ENCODE measurements at places on chromosomes 16 and 17. TPM values are rescaled to one million over a fixed set of nuclear protein-coding genes. Genes with fewer than 3 reads are reported as not detected.

The EVPLL gene
- total RNA-seq: not detected

The TCAP gene
- total RNA-seq: 0.08 TPM

The TMEM238L gene
- not detected for total RNA-seq

The YBX2 gene
- total RNA-seq: 0.72 TPM

The FBF1 gene
- total RNA-seq: 12.0 TPM

The NACA2 gene
- not detected for total RNA-seq

The ABCA9 gene
- 0.15 TPM for total RNA-seq

The ANKS3 gene
- 12.6 TPM for total RNA-seq

The CSH2 gene
- not detected for total RNA-seq

The ARHGAP44 gene
- total RNA-seq: under 0.01 TPM
